ENCODE measurements at places on chromosomes 7 and 10. TPM values are rescaled to one million over a fixed set of nuclear protein-coding genes. Genes with fewer than 3 reads are reported as not detected.

DNA sequence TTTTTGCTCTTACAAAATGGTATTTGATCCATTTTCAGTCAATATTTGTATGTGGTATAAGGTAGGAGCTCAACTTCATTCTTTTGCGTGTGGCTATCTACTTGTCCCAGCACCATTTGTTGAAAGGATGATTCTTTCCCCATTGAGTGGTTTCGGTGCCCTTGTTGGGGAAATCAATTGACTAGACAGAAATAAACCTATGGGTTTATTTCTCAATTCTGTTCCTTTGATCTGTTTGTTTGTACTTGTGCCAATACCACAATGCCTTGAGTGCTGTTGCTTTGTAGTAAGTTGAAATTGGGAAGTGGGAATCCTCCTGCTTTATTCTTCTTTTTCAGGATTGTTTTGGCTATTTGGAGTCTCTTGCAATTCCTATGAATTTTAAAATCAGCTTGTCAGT lies 41.0 kb downstream of the SNX10 start:
- no peak for DNase-seq
- no peaks in the 10 kb centered on the region for H3K4me1 ChIP-seq
- no peaks in the 10 kb centered on the region for H3K36me3 ChIP-seq
- no peak overlapping the region for H3K27ac ChIP-seq

GRCh38 chr7:37709631-37710509 lies 26.3 kb downstream of the GPR141 start:
- no peaks in the 10 kb centered on the region for H3K4me1 ChIP-seq
- no peaks in the 10 kb centered on the region for H3K36me3 ChIP-seq
- H3K27me3 ChIP-seq: no peaks in the 10 kb centered on the region
- no peak overlapping the region for H3K4me3 ChIP-seq
- no peak for DNase-seq

DNA sequence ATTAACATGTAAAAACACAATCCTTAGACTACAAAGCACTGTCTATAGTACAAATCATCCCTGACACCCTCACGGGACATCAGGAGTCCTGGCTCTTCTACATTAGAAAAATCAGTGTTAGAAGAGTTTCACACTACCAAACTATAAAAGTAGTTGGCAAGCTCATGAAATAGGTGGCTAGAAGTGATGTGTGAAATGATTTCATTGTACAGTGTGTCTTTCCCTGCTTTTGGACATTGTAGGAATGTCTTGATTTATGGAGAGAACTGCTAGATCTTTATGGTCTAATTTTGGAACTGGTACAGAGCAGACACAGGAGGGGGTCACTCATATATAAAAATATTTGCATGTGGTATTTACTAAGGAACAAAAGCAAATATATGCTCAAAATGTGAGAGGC lies 33.2 kb downstream of the SEMA3A start:
- H3K4me1 ChIP-seq: no peaks in the 10 kb centered on the region
- no peaks in the 10 kb centered on the region for H3K27me3 ChIP-seq
- H3K4me3 ChIP-seq: no peak overlapping the region
- DNase-seq: no peak

GRCh38 chr10:28975891-28976531 lies 298.7 kb downstream of the BAMBI start:
- H3K27me3 ChIP-seq: no peaks in the 10 kb centered on the region
- no peak for DNase-seq
- H3K27ac ChIP-seq: no peak overlapping the region
- H3K4me3 ChIP-seq: no peak overlapping the region
- no peaks in the 10 kb centered on the region for H3K4me1 ChIP-seq
- H3K36me3 ChIP-seq: no peaks in the 10 kb centered on the region

GRCh38 chr10:16904049-16904448 lies 86.8 kb upstream of the RSU1 start:
- no peak overlapping the region for H3K27ac ChIP-seq
- no peak for DNase-seq
- no peaks in the 10 kb centered on the region for H3K27me3 ChIP-seq
- H3K4me1 ChIP-seq: no peaks in the 10 kb centered on the region
- no peak overlapping the region for H3K4me3 ChIP-seq

- H3K4me1 ChIP-seq: no peaks in the 10 kb centered on the region
- no peak for DNase-seq
- H3K27ac ChIP-seq: no peak overlapping the region
- H3K4me3 ChIP-seq: no peak overlapping the region
Measured at GRCh38 chr7:22935269-22935668, 78.7 kb downstream of the HYCC1 start.

Gene CDNF
- 3.8 TPM for total RNA-seq

Gene WEE2
- not detected for total RNA-seq

Gene ZNF518A
- 27.3 TPM for total RNA-seq

Data from uterus (tissue), 4 donors.